Stimulated activated CD4-positive, alpha-beta T cell treated with anti-CD3 and anti-CD28 coated beads, Interleukin-4, amount 100 ng/mL, for 24 hours (primary cell): ENCODE measurements at places on chromosomes 12 and 14.

DNA sequence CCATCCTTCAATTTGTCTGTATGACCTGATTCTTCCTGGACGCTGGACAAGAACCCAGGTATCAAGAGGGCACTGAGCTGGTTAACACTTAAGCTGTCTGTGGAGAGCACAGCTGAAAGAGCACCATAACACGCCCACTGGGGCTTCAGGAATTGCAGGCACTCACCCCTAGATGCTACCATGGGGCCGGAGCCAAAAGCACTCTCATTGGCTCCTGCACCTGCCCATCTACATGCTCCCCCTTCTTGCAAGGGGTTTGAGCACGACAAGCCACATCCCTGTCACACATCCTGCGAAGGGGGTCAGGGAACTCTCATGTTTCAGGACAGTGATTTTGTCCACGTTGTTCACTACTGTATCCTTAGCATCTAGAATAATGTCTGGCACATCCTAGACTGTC lies 35.1 kb upstream of the TBC1D15 start:
- no peak for DNase-seq

DNA sequence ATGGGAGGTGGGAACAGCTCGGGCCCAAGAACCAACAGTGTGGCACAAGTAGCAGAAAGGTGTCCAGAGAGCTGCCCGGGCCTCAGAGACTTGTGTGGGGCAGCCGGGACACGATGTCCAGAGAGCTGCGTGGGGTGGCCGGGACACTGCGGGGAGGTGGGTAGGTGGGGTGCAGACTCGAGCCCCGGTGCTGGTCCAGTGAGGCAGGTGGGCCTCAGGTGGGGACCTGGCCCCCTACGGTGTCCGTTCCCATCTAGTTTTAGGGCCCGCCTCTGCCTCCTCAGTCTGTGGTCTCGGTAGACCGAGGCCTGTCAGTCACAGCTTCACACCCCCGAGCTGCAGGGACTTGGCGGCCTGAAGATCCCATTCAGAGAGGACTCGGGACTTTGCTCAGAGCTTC lies 6.3 kb upstream of the FBRSL1 start:
- no peak for DNase-seq

DNA sequence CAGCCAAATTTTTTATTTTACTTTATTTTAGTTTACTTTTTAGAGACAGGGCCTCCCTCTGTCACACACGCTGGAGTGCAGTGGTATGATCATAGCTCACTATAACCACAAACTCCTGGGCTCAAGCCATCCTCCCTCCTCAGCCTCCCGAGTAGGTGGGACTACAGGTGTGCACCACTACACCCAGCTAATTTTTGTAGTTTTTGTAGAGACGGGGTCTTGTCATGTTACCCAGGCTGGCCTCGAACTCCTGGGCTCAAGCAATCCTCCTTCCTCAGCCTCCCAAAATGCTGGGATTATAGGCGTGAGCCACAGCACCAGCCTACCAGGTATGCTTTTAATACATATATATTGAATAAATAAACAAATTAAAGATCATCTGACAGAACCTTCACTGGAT lies 32.7 kb upstream of the LTA4H start:
- DNase-seq, result no peak

DNA sequence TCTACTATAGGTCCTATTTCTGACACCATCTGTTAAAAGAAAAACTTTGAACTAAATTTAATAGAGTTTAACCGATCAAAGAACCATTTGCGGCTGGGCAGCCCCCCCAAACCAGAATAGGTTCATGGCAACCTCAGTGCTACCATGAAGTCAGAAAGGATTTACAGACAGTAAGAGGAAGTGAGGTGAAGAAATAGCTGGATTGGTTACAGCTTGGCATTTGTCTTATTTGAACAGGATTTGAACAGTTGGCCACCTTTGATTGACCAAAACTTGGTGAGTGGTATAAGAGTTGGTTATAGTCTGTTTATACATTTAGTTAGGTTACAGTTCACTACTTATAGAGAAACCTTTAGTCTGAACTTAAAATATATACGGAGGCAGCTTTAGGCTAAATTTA lies 88.9 kb downstream of the TXNDC16 start:
- no peak for DNase-seq
